Brain (organoid and tissue), 16 donors: ENCODE measurements at places on chromosomes 3 and 15. TPM values are rescaled to one million over a fixed set of nuclear protein-coding genes. Genes with fewer than 3 reads are reported as not detected.

The FBXL22 gene
- polyA plus RNA-seq: 1.5 TPM

The GNAT1 gene
- polyA plus RNA-seq: 0.59 TPM

The C2CD4A gene
- 0.24 TPM for polyA plus RNA-seq

The AP2M1 gene
- polyA plus RNA-seq: 521 TPM

The ENTPD3 gene
- polyA plus RNA-seq: 2.6 TPM

The IGSF10 gene
- 10.2 TPM for polyA plus RNA-seq

The ATP10A gene
- 2.7 TPM for polyA plus RNA-seq

The GP5 gene
- not detected for polyA plus RNA-seq

The CGGBP1 gene
- 36.3 TPM for polyA plus RNA-seq

The TRH gene
- 13.8 TPM for polyA plus RNA-seq

The DAZL gene
- polyA plus RNA-seq: not detected

The RTP1 gene
- polyA plus RNA-seq: 0.93 TPM

The AQR gene
- 10.7 TPM for polyA plus RNA-seq

The CYP1A1 gene
- polyA plus RNA-seq: 0.17 TPM

The MME gene
- not detected for polyA plus RNA-seq

The DOCK3 gene
- polyA plus RNA-seq: 8.0 TPM

The ATP8B4 gene
- polyA plus RNA-seq: 0.88 TPM

The RFC4 gene
- polyA plus RNA-seq: 32.4 TPM

The FEZF2 gene
- polyA plus RNA-seq: 4.6 TPM

The IRAK2 gene
- 1.4 TPM for polyA plus RNA-seq

The C3orf85 gene
- not detected for polyA plus RNA-seq

The SH3GL3 gene
- polyA plus RNA-seq: 16.8 TPM

The GOLGA8S gene
- not detected for polyA plus RNA-seq

The GRK7 gene
- not detected for polyA plus RNA-seq

The ADAMTS17 gene
- 7.1 TPM for polyA plus RNA-seq

The ELL3 gene
- 10.6 TPM for polyA plus RNA-seq

The HPS3 gene
- 7.4 TPM for polyA plus RNA-seq

The PIF1 gene
- polyA plus RNA-seq: 3.4 TPM

The C3orf22 gene
- not detected for polyA plus RNA-seq

The PRTG gene
- polyA plus RNA-seq: 0.14 TPM

The ADGRG7 gene
- polyA plus RNA-seq: not detected

The LRRN1 gene
- polyA plus RNA-seq: 13.6 TPM

The SPINK8 gene
- polyA plus RNA-seq: 1.4 TPM

The SQOR gene
- 4.5 TPM for polyA plus RNA-seq

The C15orf39 gene
- 15.4 TPM for polyA plus RNA-seq

The ASB14 gene
- not detected for polyA plus RNA-seq

The TMEM42 gene
- 42.2 TPM for polyA plus RNA-seq

The TPRG1 gene
- not detected for polyA plus RNA-seq

The SEMA3F gene
- polyA plus RNA-seq: 15.3 TPM

The FGD5 gene
- polyA plus RNA-seq: 2.8 TPM

The CHST2 gene
- 5.2 TPM for polyA plus RNA-seq
